ENCODE measurements at places on chromosomes 2 and 18.

DNA sequence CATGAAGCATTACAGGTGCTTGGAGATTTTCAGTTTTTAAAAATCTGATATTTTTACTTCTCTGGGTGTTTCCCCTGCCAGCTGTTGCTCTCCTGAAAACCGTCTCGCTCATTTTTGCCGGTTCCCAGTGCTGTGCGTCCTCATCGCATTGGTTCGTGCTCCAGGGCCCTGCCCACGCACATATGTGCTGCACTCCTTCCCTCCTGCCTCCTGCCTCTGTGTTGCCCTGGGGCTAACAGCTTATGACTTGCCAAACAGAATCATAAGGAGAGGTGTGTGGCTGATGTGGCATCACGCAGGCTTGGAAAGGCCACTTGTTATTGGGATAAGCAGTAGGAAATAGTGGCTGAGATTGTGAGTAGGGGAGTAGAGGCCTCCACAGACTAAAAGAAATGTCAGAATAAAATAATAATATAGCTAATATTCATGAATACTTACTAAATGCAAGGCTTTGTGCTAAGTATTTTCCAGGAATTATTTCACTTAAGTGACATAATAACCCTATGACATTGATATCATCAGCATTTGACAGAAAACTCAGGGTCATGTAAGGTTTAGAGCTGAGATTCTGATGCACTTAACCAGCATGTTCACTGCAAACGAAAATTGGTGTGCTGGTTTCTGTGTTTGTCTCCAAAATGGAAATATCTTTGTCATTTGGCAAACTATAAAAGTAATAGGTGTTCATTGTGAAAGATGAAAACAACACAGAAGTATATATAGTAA, 53.5 kb downstream of the SLC4A1AP start:
- no peak for DNase-seq

GRCh38 chr18:76493213-76494161, 1.6 kb downstream of the ZNF516 start:
- peak; percentile 14 for DNase-seq

DNA sequence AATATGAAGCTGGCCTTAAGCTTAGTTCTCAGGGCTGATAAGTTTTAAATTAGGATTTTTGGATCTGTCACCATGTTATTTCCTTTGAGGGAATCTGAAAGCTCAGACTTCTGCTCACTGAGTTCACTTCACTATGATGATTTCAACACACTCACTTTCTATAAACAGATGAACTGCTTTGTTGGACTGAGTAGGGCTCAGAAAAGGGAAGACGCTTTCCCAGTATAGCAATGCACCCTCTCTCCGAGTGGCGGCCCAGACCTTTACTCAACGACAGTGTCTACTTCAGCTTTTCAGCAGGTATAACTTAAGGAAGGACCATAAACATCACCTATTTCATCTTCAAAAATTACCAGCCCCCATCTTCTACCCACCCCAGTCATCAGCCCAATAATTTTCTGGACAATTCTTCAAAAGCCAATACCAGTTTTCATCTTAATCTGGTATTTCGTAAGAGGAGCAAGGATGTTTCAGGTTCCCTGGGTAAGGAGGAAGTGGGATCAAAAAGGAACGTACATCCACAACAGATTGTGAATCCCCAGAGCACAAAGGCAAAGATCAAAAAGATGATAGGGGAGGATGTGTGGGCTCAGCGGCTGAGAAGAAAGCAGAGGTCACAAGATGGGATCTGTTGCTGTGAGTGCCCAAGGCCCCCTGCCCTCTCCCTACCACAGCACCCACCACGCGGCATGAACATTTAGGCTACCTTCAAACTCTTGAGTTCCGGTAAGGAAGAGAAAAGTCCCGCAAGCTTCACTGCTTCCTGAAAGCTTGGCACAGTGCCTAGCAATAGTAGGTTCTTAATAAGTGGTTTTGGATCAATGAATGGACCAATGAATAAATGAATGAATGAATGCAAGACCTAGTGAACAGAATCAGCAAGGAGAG, 41.9 kb downstream of the LPIN2 start:
- peak; percentile 60 for DNase-seq

DNA sequence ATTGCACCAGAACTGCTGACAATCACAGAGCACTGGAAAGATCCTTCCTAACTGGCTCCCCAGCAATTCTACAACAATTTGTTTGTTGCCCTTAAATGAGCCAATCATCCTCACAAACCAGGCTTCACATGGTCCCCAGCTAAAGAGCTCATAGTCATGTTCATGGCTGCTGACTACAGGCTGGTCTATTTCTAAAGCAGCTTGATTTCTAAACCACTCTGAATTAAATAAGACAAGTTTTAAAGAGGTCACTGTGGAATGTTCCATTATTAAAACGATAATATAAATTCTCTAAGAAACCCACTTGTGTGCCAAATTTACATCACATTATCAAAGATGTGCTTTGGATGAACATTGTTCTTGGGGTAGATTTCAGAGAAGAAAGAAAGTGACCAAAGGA, 110.7 kb downstream of the COPS8 start:
- DNase-seq: no peak

GRCh38 chr18:78980777-78981380, 1.3 kb downstream of the SALL3 start:
- DNase-seq: no peak

- no peak for DNase-seq
These were observed at the start of gene CCBE1 for GRCh38 chr18:59697236-59697932. TSS of gene CCBE1 (minus strand) at chr18:59697423.

DNA sequence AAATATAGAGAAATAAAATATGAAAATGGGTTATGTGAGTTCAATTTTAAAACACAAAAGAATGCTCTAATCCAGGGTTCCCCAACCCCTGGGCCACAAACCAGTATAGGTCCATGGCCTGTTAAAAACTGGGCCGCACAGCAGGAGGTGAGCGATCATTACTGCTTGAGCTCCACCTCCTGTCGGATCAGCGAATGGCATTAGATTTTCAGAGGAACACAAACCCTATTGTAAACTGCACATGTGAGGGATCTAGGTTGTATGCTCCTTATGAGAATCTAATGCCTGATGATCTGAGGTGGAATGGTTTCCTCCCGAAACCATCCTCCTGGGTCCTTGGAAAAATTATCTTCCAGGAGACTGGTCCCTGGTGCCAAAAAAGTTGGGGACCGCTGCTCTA, 34.7 kb downstream of the TTR start:
- DNase-seq: no peak

DNA sequence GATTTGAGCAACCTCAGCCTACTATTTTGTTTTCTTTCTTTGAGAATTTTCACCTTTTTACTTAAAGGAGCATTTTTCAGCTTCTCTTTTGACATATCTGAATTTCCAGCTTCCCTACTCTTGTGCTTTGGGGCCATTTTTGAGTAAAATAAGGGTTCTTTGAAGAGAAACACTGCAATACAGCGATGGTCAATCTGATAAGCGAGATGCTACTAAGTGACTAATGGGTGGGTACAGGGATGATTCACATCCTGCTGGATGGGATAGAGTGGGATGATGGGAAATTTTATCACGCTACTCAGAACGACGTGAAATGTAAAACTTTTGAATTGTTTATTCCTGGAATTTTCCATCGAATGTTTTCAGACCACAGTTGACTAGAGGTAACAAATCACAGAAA, 211.5 kb downstream of the TMEM247 start:
- no peak for DNase-seq

GRCh38 chr2:134634054-134634753, 84.6 kb downstream of the TMEM163 start:
- no peak for DNase-seq

- no peak for DNase-seq
These were observed 99.4 kb upstream of the BCL11A start for GRCh38 chr2:60652832-60653340.

DNA sequence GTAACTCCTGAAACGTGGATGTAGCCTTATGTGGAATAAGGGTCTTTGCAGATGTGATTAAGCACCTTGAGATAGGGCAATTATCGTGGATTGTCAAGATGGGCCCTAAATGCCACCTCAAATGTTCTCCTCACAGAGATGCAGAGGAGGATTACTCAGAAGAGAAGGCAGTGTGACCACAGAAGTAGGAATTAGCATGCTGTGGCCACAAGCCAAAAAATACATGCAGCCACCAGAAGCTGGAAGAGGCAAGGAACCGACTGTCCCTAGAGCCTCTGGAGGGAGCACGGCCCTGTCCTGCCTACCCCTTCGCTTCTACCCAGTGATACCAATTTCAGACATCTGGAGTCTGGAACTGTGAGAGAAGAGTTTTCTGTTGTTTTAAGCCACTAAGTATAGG, 47.3 kb upstream of the MGAT5 start:
- DNase-seq: no peak

DNA sequence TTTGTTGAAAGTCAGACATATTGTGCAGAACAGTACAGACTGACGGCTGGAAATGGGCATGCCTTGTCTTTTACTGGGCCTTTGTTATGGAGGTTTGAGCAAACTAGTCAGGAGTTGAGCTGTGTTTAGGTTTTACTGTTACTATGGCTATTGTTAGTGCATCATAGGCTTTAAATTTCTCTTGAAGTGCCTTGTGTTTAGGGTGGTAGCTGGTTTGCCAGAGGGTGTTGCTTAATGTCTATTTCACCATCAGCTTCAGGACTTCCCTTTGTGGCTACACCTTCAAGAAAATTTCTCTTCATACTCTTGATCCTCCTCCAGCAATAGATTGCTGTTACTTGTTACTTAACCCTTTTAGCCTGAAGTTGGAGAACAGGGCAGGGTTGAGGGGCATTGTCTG, 104.6 kb downstream of the CAPN13 start:
- DNase-seq: no peak

GRCh38 chr18:48713309-48713708, 174.5 kb downstream of the CTIF start:
- DNase-seq: no peak

DNA sequence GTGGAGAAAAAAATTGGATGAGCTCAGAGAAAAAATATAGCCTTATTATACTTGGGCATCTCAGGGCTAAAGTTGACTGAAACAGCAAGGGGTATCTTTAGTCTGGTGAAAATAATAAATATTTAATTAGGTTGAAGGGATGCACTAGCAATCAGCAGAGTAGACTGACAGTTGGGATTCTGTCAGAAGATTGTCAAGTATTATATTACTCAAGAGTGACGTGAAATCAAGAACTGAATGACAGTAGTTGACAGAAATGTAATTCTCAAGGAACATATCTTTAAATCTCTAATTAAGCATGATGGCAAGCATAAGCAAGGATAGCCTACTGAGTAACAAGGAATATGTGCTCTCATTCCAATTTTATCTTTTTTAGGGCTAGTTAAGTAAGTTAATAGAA, 1301.1 kb downstream of the DSC3 start:
- DNase-seq: no peak

DNA sequence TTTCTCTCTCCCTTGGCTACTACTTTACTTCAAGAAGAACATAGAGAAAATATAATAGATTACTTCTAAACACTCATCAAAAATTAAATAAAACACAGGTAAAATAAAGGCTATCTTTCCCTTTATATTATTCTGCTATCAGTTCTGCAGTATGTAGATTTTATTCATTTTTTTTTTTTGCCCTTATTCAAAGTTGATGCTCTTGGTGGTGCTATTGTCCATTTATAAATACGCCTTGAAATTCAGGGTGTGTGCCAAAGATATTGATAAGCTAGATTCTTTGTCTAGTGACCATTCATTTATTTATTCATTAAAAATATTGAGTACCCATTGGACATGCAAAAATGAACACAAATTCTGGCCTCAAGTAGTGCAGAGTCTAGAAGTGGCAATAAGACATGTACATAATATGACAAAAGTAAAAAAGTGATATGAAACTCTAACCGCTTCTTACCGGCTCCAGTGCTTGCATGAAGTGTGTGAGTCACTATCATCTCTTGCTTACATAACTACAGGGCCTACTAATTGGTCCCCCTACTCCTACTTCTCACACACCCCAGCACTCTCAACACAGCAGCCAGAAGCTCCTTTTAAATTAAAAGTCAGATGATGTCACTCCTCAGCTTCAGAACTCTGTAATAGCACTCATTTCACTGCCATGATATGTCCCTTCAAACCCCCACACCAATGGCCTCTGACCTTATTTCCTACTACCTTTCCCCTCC, 208.3 kb upstream of the FANCL start:
- no peak for DNase-seq

DNA sequence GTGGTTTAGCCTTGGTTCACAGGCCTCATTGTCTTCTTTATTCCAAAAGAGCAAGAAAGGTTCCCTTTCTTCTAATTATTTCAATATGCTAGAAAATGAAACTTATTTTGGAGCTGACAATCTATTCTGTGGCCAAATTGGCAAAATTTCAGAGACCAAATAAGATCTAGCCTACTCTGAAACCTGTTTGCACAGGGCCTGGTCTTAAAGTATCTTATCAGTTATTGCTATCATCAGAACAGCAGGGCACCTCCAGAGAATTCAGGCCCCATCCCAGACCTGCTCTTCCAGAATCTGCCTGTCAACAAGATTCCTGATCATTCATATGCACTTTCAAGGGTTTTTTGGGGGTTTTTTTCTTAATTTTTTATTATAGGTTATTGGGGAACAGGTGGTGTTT, 198.7 kb downstream of the ANAPC1 start:
- DNase-seq: no peak

- DNase-seq: no peak
These were observed 110.2 kb downstream of the APOB start for GRCh38 chr2:20933714-20934113.

GRCh38 chr18:12779456-12779855, 76.6 kb downstream of the PSMG2 start:
- DNase-seq: no peak

DNA sequence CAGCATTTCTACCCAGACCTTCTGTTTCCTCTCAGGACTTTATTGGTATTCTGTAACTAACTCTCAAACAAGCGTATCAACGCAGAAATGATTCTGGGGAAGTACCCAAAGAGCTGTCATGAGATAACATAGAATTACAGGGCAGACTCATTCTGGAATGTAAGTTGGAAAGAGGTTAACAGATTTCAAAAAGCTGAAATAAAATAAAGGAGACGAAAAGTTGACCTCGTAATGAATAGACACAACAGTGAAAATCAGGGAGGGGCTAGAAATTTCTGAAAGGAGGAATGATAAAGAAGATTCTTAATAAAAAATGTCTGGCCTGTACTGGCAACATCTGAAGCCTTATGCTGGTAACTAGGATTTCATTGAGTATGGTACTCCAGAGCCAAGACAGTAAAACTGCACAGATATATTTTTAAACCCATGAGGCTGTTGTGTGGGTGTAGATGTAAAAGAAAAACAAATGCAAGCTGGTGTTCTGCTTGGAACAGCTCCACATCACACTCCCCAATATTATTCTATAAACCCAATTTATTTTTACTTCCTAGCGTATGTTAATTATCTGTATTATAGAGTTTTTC, 23.9 kb downstream of the RBMS1 start:
- no peak for DNase-seq

GRCh38 chr2:136022396-136023146, 37.1 kb upstream of the DARS1 start:
- DNase-seq: no peak

- DNase-seq: no peak
These were observed 570 bp downstream of the SCRN3 start for GRCh38 chr2:174395969-174396630.

GRCh38 chr2:26530696-26531095, 52.8 kb upstream of the OTOF start:
- DNase-seq: no peak

GRCh38 chr18:63844254-63844653, 43.3 kb upstream of the SERPINB2 start:
- no peak for DNase-seq

Data from naive B cell (primary cell).